ENCODE measurements at places on chromosomes 3 and 15.
A peak's percentile ranks its signal among the peaks of the same experiment; 100 is the strongest.

- DNase-seq, result no peak
These were observed 19.8 kb downstream of the MRPS11 start for GRCh38 chr15:88487178-88487795.

- DNase-seq, result peak; percentile 63
These were observed 54.8 kb downstream of the ZBTB20 start for GRCh38 chr3:115092220-115092791.

DNA sequence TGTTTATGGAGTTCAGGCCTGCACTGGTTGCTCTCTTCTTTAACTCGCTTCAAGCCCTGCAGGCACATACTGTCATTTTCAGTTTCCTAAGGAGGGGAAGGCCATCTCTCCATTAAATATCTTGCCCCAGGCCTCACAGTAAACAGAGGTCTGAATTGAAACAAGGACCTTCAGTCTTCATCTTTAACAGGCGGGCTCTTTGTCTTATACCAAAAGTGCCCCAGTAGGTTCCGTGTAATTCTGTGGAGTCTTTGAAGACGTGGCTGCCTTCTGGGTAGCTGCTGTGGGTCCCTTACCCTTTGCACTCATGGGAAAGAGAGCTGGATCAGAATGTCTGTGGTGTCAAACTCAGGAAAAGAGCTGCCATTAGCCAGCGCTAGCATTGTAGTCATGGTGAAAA lies 161.2 kb downstream of the APBA2 start:
- no peak for DNase-seq

DNA sequence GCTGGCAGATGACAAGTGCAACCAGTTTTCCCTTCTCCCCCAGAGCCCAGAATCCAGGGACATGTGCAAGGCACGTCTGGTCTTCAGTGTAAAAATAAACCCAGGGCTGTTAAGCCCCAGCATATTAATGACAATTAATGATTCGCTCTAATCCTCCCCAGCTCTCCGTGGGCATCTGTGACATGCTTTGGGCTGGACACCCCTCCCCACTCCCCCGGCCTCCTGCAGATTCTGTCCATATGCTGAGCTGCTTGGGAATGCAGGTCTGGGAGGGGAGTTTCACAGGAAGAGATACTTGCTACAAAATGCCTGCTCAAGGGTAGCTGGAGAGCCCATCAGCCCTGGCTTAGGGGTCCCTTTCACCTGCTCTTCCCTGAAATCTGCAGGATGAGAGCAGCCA lies 43.0 kb upstream of the NTRK3 start:
- DNase-seq, result peak; percentile 59

- DNase-seq, result no peak
These were observed 26.6 kb downstream of the RFT1 start for GRCh38 chr3:53103397-53104296.

DNA sequence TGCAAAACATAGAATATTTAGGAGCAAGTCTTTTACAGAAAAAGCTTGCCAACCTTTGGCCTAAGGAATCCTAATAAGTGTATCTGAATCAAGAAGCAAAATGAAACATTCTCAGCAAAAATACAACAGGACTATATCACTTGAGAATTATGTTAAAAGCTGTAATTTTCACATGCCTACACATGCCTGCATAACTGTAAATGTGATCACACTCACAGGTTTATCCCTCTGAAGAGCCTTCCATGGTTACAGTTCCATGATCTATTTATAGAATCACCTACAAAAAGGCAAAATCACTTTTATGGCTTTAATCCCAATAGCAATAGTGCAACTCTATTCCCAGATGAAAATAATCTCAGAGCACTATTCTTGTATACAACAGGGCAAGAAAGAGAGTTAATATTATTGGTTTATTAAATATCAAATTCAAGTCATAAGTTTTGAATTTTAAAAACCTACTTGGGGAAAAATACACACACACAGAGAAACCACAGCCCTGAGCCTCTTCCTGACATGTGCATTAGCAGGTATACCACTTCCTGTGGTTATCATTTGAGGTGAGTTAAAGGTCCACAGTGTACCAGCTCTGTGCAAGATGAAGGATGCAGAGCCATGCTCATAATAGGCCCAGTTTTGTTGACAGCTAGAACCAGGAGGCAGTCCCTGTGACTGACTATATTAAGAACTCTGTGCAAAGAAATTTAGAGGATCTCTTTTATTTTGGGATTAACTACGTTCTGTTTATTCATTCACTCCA lies 252.5 kb upstream of the TGFBR2 start:
- no peak for DNase-seq

DNA sequence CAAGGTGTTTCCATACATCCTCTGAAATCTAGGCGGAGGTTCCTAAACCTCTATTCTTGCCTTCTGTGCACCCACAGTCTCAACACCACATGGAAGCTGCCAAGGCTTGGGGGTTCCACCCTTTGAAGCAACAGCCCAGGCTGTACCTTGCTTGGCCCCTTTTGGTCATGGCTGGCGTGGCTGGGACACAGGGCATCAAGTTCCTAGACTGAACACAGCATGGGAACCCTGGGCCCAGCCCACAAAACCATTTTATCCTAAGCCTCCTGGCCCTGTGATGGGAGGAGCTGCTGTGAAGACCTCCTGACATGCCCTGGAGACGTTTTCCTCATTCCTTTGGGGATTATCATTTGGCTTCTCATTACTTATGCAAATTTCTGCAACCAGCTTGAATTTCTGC lies 739.0 kb upstream of the NECTIN3 start:
- no peak for DNase-seq

GRCh38 chr15:74870436-74871215 lies 2.5 kb downstream of the SCAMP2 start:
- DNase-seq, result no peak

DNA sequence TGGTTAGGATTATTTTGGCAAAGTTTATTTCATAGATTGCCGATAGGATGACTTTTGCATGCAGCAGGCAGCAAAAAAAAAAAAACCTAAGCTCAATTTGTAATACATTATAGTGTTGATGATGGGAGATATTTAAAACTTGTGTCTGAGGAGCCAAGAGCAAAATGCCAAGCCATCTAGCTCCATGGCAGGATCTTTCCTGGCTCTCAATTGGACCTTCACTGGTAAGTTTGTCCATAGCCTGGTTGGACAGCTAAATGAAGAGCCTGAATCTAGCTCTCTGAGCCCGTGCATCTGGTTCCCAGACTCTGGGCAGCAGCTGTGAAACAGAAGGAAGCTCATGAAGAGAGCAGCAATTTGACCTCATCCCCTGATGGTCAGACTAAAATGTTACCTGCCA lies 17.5 kb downstream of the STAC start:
- DNase-seq, result no peak

- no peak for DNase-seq
These were observed 232.6 kb upstream of the CHRM5 start for GRCh38 chr15:33735637-33736247.

DNA sequence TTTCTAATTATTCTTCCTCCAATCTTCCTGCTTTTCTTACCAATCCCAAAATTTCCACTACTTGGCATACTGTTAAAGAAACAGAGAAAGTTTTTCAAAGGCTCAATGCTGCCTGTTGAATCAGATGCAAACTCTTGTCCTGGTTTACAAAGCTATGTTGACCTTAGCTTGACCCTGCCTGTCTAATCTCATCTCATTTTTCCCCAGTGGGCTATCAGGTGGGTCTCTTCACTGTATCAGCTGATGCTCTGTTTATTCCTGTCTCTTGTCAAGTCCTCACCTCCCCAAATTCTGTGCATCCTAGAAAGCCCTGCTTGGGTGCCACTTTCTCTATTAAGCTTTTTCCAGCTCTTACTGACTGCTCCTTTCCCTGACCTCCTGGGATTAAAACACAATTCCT lies 18.2 kb downstream of the NFKBIZ start:
- no peak for DNase-seq

DNA sequence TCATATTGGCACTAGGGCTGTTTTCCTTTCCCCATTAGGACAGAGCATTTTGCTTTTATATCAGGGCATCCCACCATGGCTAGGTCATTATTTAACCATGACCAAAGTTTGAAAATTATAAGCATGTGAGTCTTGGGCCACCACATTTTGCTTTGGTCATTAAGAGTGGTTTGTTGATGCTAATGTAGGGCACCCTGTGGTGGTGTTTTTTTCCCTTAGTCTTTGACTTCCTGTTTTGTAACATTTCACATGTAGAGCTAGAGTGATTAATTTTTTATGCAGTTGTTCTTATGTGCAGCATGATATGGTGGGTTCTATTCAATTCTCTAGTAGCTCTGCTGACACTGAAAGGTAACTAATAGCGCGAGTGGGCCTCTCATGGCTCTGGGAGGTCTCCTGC lies 249.6 kb upstream of the ROBO1 start:
- DNase-seq, result no peak

- DNase-seq, result no peak
These were observed 112.5 kb downstream of the ADAMTS9 start for GRCh38 chr3:64575211-64575844.

DNA sequence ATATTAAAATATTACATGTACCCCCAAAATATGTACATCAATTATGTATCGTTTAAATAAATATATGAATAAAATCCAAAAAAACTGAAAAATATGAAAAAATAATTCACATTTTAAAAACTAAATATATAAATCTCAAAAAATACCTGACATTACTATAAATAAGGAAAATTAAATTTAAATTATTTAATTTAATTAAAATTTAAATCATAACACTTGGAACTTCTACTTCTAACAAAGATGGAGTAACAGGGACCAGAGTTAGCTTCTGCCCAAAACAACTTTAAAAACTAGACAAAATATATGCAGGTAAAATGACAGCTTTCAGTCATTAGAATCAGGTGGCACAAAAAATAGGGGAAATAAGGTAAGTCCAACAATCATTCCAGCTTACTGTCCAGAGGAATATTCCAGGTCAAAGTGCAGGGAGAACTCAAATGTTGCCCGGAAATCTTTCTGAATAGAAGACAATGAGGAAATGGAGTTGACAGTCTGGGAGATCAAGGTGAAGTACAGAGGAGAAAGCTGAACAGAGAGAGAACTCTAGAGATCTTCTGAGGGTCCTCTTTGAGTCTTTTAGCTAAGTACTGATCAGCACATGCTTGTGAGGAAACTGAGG lies 207.7 kb upstream of the ATP11B start:
- no peak for DNase-seq

DNA sequence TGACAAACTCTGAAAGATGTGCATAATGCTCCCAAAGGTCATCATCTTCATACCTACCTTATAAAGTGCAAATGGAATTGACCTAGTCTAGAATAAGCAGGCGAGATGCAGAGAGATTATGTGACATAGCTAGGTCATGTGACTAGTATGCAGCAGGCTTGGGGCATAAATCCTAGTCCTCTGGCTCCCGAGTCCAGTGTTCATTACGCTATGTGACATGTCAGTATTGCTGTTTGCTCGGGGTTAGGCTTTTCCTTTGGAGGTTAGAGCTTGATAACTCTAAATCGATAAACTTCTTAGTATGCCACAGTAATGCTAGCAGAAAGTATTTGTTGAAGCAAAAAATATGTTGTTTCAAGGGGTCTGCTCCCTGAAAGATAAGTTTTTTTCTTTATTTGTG lies 481.7 kb upstream of the TPRG1 start:
- DNase-seq, result no peak

GRCh38 chr3:101665851-101666250 lies 11.1 kb downstream of the ZBTB11 start:
- DNase-seq, result no peak

GRCh38 chr15:31324806-31325594 lies 1.6 kb upstream of the KLF13 start:
- DNase-seq, result no peak

DNA sequence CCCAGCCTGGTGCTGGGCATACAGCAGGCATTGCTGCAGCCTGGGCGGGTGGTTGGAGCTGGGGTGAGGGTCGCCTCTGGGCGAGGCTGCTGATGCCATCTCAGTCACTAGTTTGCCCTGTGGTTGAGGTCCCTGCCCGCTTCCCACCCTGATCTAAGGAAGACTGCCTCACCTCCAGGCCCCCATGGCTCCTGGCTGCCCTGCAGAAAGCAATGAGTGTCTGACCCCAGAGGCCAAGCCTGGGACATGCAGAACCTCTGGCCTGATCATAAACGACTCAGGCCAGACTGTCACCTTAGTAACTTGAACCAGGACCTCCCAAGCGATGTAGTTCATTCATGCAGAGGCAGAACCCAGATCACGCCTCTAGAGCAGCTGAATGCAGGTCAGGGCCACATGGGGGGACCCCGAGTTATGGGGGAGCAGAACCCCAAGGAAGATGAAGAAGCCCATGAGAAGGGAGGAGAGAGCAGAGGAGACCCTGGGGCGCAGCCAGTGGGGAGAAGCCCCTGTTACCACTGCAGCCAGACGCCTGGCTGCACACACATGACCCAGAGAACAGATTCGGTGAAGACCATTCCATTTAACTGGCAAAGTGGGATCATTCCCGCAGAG lies 213.9 kb downstream of the TBC1D2B start:
- DNase-seq, result no peak

- DNase-seq, result no peak
These were observed 479.4 kb downstream of the RBMS3 start for GRCh38 chr3:29760226-29760685.

- no peak for DNase-seq
These were observed 154.5 kb upstream of the TSC22D2 start for GRCh38 chr3:150253622-150254021.

DNA sequence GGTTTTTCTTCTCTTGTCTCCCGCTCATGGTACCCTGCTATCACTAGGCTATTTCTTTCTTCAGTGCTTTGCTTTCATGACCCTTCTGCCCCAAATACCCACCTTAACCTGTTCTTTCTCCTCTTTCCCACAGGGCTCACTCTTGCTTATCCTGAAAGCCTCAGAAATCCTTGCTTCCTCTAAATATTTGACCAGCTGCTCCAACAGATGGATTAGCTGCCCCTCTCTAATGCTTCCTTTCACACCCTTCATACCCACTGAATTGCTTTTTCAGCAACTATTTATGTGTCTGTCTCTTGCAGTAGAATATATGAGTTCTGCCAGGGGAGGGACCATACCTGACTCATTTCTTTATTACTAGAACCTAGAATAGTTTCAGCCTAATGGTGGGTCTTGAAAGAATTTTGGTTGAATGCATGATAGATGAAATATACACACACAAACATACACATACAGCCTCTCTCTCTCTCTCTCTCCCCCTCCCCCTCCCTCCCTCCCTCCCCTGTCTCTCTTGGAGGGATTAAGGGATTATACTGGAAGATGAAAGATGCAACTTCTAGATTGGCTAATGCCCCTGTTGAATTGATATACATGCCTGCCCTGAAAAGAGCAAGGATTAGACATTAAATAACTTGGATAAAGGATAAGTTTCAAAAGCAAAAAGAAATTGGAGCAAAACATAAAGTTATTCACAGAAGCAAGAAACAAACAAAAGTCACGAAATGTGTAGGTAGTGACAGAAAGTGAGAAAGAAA lies 95.0 kb upstream of the GADL1 start:
- no peak for DNase-seq

GRCh38 chr3:71649757-71650156 lies 66.2 kb upstream of the FOXP1 start:
- DNase-seq, result no peak

GRCh38 chr3:120506076-120506827 lies 55.5 kb upstream of the FSTL1 start:
- no peak for DNase-seq

GRCh38 chr15:27582726-27583410 lies 516.2 kb downstream of the OCA2 start:
- no peak for DNase-seq
